ENCODE measurements at places on chromosomes 16 and 17. TPM values are rescaled to one million over a fixed set of nuclear protein-coding genes. Genes with fewer than 3 reads are reported as not detected.

GRCh38 chr17:26731005-26731921 is 562.7 kb upstream of the WSB1 start:
- DNase-seq = no peak

DNA sequence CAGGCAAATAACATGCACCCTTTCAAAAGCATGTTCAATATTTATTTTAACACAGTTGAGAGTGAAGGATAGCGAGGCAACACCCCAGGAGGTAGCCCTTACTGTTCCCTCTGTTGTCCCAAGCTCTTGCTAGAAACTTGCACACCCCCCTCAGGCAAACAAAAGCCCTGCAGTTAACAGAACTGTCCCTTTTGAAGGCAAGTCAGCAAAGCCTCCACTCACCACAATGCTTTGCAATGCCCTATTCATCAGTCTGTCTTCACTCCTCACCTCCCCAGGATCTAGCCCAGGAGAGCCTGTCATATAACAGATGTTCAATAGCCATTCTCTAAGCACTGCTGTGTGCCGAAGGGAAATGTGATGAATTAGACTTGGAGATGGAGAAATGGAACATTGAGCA is 3.5 kb upstream of the CNEP1R1 start:
- peak; percentile 22 for DNase-seq

DNA sequence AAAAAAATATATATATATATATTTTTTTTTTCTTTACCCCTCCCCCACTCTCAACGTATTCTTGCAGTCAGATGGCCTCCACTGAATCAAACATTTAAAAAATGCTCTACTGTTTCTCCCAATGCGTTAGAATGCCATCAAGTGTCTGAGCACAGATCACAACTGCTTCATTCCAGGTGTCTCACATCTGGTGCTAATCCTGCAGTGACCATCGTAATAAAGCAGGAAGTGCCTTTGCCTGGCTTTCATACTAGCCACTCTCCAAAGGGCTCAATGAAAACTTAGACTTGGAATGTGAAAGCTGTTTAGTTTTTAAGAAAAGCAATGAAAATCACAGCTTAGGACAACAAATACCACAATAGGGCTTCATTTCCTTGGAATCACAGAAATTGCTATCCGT is 37.2 kb downstream of the SKAP1 start:
- no peak for DNase-seq

DNA sequence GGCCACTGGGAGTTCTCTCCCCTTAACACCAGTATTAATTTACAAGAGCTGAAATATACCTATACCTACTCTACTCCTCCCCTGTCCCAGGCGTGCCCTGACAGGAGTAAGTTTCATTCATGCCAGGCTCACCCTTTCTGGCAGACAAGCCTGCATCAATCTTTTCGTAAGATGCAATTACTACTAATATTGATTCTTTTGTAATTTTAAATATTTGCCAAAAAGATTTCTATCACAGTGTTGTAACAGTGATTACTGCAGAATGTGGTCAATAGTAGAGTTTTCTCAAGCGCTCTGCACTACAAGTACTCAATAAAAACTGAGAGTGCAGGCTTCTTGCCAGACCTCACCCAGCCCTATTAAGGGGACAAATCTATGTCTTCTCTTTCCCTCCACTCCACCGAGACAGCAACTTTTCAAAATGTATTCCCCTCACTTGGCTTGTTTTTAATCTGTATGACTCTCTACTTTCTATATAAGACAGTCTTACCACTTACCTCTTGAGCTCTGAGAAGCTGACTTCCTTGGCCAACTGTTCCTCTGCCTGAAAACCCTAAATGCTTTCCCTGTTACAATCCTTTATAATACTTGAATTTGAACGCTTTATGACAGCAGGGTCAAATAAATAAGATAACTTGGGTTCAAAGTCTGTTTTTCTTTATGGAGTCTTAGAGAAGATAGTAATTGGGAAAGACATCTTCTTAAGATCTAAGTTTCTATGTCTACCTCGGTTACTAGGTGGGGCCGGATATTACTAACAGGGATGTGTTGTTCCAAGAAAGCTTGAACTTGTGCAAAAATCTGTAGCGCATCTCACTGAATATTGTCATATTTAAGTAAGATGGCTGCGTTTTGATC is at the start of gene TMIGD1:
Gene TMIGD1 (minus strand): TSS at position 555 of the 858 bp plus-strand sequence. CDS start 1,924 bp downstream, outside the sequence.
- DNase-seq = no peak

DNA sequence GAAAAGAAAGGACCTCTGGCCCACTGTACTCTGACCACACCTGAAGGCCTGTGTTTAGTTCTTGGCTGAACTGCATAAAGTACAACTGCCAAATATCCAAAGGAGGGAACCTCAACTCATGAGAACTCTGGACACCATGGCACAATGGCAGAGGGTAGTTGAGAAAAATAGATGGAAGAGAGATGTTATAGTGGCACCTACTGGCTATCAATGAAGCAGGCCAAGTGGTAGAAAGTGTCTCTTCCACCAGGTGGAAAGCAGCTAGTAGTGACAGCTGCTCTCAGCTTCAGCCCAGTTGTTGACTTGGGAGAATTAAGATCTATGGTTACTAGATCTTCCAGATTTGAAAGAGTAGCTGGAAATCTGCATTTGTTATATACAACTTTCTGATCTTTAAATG is 3.2 kb downstream of the MED31 start:
- no peak for DNase-seq

- DNase-seq = peak; percentile 99
These were observed 9.0 kb upstream of the CLDN9 start for GRCh38 chr16:3003582-3004270.

DNA sequence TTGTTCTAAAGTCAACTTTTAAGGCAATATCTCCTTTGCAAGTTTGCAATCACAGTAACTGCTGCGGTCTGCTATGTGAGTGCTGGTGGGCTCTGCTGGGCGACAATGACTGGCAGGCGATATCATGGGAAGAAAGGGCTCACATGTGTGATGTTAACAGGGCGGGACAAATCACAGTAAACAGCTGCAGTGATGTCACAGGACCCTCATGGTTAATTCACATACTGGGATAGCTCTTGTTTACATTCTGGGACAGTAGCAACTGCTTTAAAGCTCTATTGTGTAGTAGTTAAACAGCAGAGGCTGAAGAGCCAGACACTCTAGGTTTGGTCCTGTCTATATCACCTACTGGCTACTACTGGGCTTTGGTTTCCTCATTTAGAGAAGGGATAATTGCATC is 257.2 kb upstream of the ASIC2 start:
- DNase-seq = no peak

DNA sequence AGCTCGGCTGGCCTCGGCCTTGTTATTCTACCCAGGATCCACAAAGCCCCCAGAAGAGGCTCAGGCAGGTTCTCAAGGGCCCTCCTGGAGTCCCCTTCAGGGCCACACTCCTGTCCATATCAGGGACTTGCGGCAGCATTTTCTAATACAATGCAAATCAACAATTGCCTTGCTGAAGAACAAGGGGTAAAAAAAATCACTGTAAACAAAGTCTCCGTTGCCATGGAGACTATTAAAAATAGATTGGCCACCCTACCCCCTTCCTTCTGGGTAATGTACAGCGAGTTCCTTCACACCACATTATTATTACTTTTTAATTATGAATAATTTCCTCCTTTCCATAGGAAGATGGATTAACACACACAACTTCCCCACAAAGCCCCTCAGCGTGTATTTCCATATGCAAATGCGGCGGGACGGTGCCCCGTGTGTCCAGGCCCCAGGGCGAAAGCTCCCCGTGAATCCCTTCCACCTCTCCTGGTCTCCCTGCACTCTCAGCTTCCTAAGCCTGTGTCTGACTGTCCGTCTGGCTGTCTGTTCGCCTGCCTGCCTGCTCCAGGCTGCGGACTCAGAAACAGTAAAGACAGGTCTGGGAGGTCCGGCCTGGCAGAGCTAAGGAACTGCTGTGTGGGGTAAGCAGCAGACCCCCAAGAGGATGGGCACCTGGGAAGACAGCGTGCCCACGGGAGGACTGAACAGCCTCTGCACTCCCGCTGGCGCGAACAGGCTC is 196.6 kb downstream of the RBFOX3 start:
- DNase-seq = no peak

The PRKCB gene
- total RNA-seq = 57.5 TPM

The PPY gene
- not detected for total RNA-seq

Data from activated CD4-positive, alpha-beta T cell treated with anti-CD3 and anti-CD28 coated beads for 36 hours (primary cell).